ENCODE measurements at places on chromosomes 11 and 22. TPM values are rescaled to one million over a fixed set of nuclear protein-coding genes. Genes with fewer than 3 reads are reported as not detected.

- H3K36me3 ChIP-seq: no peaks in the 10 kb centered on the region
- no peaks in the 10 kb centered on the region for H3K27me3 ChIP-seq
- peaks cover 81% of the 10 kb centered on the region for H3K4me1 ChIP-seq
- H3K4me3 ChIP-seq: no peak overlapping the region
- H3K27ac ChIP-seq: no peak overlapping the region
These were observed 30.2 kb upstream of the P2RY2 start for GRCh38 chr11:73187854-73188253.

The GGT5 gene
- 9.5 TPM for total RNA-seq

DNA sequence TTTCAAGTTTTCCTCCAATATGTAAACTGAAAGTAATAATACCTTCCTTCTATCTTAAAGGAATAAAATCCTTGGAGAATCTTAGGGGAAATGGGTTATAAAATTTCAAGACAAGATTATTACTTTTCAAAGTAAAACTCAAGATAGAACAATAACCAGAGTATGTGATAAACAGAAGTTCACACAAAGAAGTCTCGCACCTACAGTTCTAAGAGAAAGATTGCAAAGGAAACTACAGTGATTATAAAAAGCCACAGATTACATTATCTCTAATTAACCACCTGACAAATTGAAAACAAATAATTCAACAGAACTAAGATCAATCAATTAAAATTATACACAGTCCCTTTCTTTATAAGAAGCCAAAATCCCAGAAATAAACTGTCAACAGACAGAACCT, 34.0 kb downstream of the AMBRA1 start:
- H3K27me3 ChIP-seq: no peaks in the 10 kb centered on the region
- peak overlapping the region; percentile 87 for H3K27ac ChIP-seq
- no peaks in the 10 kb centered on the region for H3K36me3 ChIP-seq
- H3K4me1 ChIP-seq: peaks cover 13% of the 10 kb centered on the region

DNA sequence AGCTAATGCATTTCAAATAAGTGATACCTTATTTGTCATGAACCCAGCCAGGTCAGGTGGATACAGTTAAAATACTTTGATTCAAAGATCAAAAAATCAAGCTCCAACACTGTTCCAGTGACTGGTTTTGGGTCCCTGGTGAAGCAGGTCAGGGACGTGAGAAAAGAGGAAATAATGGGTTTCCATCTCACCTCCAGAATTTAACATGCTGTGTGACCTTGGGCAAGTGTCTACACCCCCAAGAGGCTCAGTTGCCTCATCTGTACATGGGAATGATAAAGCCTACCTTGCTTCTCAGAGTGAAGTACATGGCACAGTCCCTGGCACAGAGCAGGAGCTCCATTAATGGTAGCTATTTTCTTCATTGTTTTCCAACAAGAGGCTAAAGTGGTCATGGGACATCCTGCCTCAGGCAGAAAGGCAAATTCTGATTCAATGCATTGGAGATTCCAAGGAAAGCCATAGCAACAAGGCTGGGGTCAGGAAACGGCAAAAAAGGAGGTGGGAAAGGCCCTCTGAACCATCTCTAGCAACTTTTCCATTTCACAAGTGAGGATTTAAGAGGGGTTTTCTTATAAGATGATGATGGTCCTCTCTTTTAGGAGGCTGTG, 108.5 kb downstream of the CSNK2A3 start:
- no peak overlapping the region for H3K4me3 ChIP-seq
- H3K27me3 ChIP-seq: no peaks in the 10 kb centered on the region
- no peaks in the 10 kb centered on the region for H3K36me3 ChIP-seq
- DNase-seq: no peak
- peaks cover 23% of the 10 kb centered on the region for H3K4me1 ChIP-seq

The BRSK2 gene
- 0.47 TPM for total RNA-seq

GRCh38 chr11:34044664-34045485, 6.7 kb upstream of the CAPRIN1 start:
- no peaks in the 10 kb centered on the region for H3K27me3 ChIP-seq
- no peak overlapping the region for H3K4me3 ChIP-seq
- H3K27ac ChIP-seq: peak overlapping the region; percentile 12
- no peaks in the 10 kb centered on the region for H3K36me3 ChIP-seq
- peaks cover 7% of the 10 kb centered on the region for H3K4me1 ChIP-seq
- DNase-seq: no peak

- no peak overlapping the region for H3K4me3 ChIP-seq
- no peak overlapping the region for H3K27ac ChIP-seq
- H3K27me3 ChIP-seq: peaks cover 23% of the 10 kb centered on the region
These were observed 722.6 kb downstream of the TBC1D22A start for GRCh38 chr22:47484960-47485569.

All from spleen (tissue), 13 donors.